ENCODE measurements at places on chromosomes 12 and 14. TPM values are rescaled to one million over a fixed set of nuclear protein-coding genes. Genes with fewer than 3 reads are reported as not detected.

HOXC6 gene
- total RNA-seq = 4.9 TPM

CDCA3 gene
- total RNA-seq = 19.6 TPM

NYNRIN gene
- 3.7 TPM for total RNA-seq

KRT73 gene
- total RNA-seq = not detected

SIVA1 gene
- 174 TPM for total RNA-seq

TCL1B gene
- not detected for total RNA-seq

VRK1 gene
- 17.3 TPM for total RNA-seq

OAS2 gene
- total RNA-seq = 1.0 TPM

OTOGL gene
- total RNA-seq = 1.3 TPM

HHIPL1 gene
- total RNA-seq = 19.2 TPM

LHX5 gene
- not detected for total RNA-seq

PLCZ1 gene
- not detected for total RNA-seq

EIF2S3B gene
- total RNA-seq = 4.9 TPM

SP1 gene
- 30.3 TPM for total RNA-seq

PPFIA2 gene
- total RNA-seq = not detected

JPH4 gene
- total RNA-seq = not detected

SLC6A15 gene
- total RNA-seq = 2.6 TPM

MOK gene
- total RNA-seq = 34.9 TPM

SERPINA9 gene
- total RNA-seq = not detected

BCL11B gene
- not detected for total RNA-seq

RHOJ gene
- 1.6 TPM for total RNA-seq

EML1 gene
- total RNA-seq = 17.9 TPM

CLEC2A gene
- not detected for total RNA-seq

CLEC14A gene
- total RNA-seq = not detected

RNASE3 gene
- total RNA-seq = not detected

ACSM4 gene
- total RNA-seq = not detected

FAM90A1 gene
- not detected for total RNA-seq

ACRBP gene
- not detected for total RNA-seq

CLEC4A gene
- total RNA-seq = not detected

MEG3 gene
- 101 TPM for total RNA-seq

SLC17A8 gene
- total RNA-seq = not detected

TMCC3 gene
- 0.11 TPM for total RNA-seq

AKAP3 gene
- 0.22 TPM for total RNA-seq

LRRC9 gene
- total RNA-seq = not detected

TEX52 gene
- not detected for total RNA-seq

AMN1 gene
- 5.7 TPM for total RNA-seq

MAP3K9 gene
- total RNA-seq = not detected

EFS gene
- total RNA-seq = 8.6 TPM

HOXC12 gene
- total RNA-seq = not detected

LGR5 gene
- not detected for total RNA-seq

GLIPR1L1 gene
- not detected for total RNA-seq

CLEC6A gene
- total RNA-seq = not detected

CRY1 gene
- total RNA-seq = 8.1 TPM

DAO gene
- not detected for total RNA-seq

ETV6 gene
- total RNA-seq = 10.4 TPM

CCDC175 gene
- total RNA-seq = not detected

CMKLR1 gene
- 2.9 TPM for total RNA-seq

Measured in GM23248 (cell line).